ENCODE measurements at places on chromosomes 7 and 10.

GRCh38 chr10:73771722-73772280 is 10.0 kb upstream of the CHCHD1 start:
- peak; percentile 68 for DNase-seq

GRCh38 chr10:133422807-133423771 is 1.3 kb downstream of the SPRN start:
- DNase-seq, result no peak

DNA sequence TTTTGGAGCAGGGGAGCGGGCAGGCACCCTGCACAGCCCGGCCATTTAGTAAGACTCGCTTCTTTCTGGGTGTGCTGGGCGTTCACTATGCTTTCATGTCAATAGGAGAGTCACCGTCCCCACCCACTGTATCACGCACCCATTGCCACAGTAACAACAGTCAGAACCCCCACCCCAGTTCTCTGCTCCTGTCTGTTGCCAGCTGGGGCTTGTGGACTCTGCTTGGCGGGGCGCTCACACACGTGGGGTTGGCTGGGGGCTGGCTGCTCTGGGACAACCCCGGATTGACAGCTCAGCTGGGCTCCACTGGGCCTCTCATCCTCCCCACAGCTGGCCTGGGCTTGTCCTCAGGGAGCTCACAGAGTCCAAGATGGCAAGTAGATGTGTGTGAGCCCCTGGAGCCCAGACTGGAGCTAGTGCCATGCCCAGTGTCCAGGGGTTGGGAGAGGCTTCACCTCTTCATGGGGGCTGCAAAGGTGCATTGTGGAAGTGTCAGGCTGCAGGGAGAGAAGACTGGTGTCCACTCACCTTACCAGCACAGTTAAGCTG is 59.6 kb downstream of the GLRX3 start:
- no peak for DNase-seq

DNA sequence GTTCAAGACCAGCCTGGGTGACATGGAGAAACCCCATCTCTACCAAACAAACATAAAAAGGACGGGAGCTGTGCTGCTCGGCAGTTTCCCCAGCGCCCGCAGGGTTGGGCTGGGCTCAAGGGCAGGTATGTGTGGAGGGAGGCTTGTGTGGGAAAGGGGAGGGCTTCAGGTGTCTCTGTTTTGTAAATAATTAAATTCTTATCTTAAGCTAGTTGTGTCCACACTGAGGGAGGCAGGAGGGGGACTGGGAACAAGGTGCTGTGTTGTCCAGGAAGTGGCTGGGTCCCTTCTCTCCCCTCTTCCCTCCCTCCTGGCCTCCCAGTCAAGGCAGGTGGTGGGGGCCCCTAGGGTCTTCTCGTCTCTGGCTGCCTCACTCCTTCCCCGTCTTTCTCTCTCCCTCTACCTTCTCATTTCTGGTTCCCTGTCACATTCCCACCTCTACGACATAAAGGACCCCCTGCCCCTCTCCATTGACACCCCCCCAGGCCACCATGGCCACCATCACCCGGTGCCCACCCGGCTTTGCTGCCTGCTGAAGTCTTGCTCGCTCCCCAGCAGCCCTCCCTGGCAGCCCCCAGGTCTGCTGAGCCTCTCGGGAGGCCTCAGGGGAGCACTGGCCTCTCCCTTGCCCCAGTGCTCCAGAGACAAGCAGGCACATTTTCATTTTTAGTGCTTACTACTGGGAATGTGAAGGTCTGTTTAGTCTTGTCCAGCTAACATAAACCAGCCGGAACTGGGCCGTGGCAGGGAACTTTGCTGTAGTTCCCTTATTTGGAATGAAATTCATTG is 19.3 kb downstream of the NEURL1 start:
- DNase-seq, result no peak

- no peak for DNase-seq
Observed at GRCh38 chr7:23218196-23218595, 28.4 kb upstream of the GPNMB start.

GRCh38 chr7:110868458-110868857 is 222.5 kb upstream of the LRRN3 start:
- DNase-seq, result no peak

- no peak for DNase-seq
Observed at GRCh38 chr7:91710881-91711280, 169.6 kb downstream of the MTERF1 start.

DNA sequence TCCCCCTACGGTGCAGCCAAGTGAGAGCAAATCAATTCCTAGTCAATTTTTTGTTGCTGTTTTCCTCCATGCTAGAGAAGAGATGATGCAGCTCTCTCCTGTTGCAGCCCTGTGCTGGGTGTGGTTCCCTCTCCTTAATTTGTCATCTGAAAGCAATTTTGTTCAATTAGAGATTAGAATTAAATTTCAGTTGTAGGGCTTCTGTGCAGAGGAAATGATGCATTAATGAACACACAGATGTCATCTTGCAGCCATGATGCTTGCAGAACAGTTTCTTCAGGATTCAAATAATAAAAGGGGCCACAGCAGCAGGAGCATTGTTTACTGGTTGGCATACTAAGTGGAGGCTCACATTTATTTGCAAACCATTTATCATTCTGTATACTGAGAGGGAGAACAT is 266.0 kb downstream of the AUTS2 start:
- DNase-seq, result no peak

GRCh38 chr7:158876984-158877383 is 20.6 kb downstream of the DYNC2I1 start:
- DNase-seq, result no peak
